ENCODE measurements at places on chromosomes 7 and 10. TPM values are rescaled to one million over a fixed set of nuclear protein-coding genes. Genes with fewer than 3 reads are reported as not detected.

The NKX1-2 gene
- total RNA-seq = not detected

The IFIT2 gene
- 11.9 TPM for total RNA-seq

The SLC39A12 gene
- not detected for total RNA-seq

The NME8 gene
- not detected for total RNA-seq

The FBXL15 gene
- 6.6 TPM for total RNA-seq

The TMEM139 gene
- not detected for total RNA-seq

Data from hair follicle dermal papilla cell (primary cell).